PC-3 (cell line): ENCODE measurements at places on chromosomes 11 and 22. TPM values are rescaled to one million over a fixed set of nuclear protein-coding genes. Genes with fewer than 3 reads are reported as not detected.

Gene NELL1
- not detected in 2 replicates for total RNA-seq

Gene JHY
- 3.6 and 4.9 TPM in 2 replicates for total RNA-seq

Gene C11orf16
- not detected in 2 replicates for total RNA-seq

Gene DGAT2
- total RNA-seq, result 14.3 and 18.5 TPM in 2 replicates

Gene GAL3ST3
- total RNA-seq, result not detected in 2 replicates

Gene NLRP6
- total RNA-seq, result not detected in 2 replicates

Gene PLAAT4
- 5.4 and 5.6 TPM in 2 replicates for total RNA-seq

Gene RTN4R
- 10.4 and 12.2 TPM in 2 replicates for total RNA-seq

Gene MIOX
- total RNA-seq, result not detected in 2 replicates

Gene MAPK8IP2
- 1.2 and 1.5 TPM in 2 replicates for total RNA-seq

Gene COPB1
- 74.1 and 94.8 TPM in 2 replicates for total RNA-seq

Gene FAM227A
- total RNA-seq, result 1.2 and 2.2 TPM in 2 replicates

- H3K36me3 ChIP-seq, result no peaks in the 10 kb centered on the region
- no peak overlapping the region for H3K27ac ChIP-seq
- DNase-seq, result no peak
- no peaks in the 10 kb centered on the region for H3K27me3 ChIP-seq
Measured at GRCh38 chr22:42951093-42951710, 63.7 kb downstream of the PACSIN2 start.

- no peaks in the 10 kb centered on the region for H3K27me3 ChIP-seq
- no peaks in the 10 kb centered on the region for H3K36me3 ChIP-seq
- H3K4me1 ChIP-seq, result no peaks in the 10 kb centered on the region
- H3K27ac ChIP-seq, result no peak overlapping the region
Measured at GRCh38 chr11:91625495-91625894, 599.1 kb upstream of the FAT3 start.

GRCh38 chr11:26331911-26332571 lies at the start of gene ANO3:
ANO3 (plus strand) TSS chr11:26332130; CDS start chr11:26332276, 146 bp downstream.
- no peak within 1 kb of the TSS for H3K27ac ChIP-seq
- H3K4me1 ChIP-seq, result no peaks in the 10 kb centered on the region
- peak; percentile 63 for DNase-seq
- no peak within 1 kb of the TSS for H3K4me3 ChIP-seq
- peaks cover 47% of the 10 kb centered on the region for H3K27me3 ChIP-seq

- no peak for DNase-seq
- peaks cover 72% of the 10 kb centered on the region for H3K27me3 ChIP-seq
- H3K27ac ChIP-seq, result no peak overlapping the region
- no peaks in the 10 kb centered on the region for H3K36me3 ChIP-seq
- peaks cover 4% of the 10 kb centered on the region; the same call in 1 of the 2 replicates for H3K4me1 ChIP-seq
Measured at GRCh38 chr11:44729713-44730112, 3.0 kb downstream of the TSPAN18 start.

DNA sequence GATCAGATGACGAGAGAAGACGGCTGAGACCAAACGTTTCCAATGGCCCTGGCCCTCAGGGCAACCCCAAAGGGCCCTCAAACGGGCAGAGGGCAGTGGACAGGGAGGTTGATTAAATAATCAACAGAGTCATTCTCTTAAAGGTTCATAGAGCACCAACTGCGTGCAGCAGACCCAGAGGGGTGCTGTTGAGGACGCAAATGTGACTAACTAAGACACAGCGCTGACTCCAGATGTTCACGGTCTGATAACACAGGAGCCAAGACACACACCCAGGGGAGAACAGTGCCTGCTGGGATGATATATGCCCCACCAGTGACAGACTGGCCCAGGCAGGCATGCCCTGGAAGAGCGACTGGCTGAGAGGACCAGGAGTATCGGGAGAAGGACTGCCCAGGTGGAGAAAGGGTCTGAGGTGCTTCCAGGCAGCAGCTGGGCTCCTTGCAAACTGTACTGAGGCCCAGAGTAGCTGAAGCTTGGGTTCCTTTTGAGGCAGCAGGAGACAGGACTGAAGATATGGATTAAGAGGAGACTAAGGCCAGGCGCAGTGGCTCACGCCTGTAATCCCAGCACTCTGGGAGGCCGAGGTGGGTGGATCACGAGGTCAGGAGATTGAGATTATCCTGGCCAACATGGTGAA lies 7.7 kb downstream of the VWCE start:
- H3K4me1 ChIP-seq, result no peaks in the 10 kb centered on the region
- H3K27me3 ChIP-seq, result no peaks in the 10 kb centered on the region
- H3K4me3 ChIP-seq, result no peak overlapping the region
- H3K27ac ChIP-seq, result no peak overlapping the region
- H3K36me3 ChIP-seq, result no peaks in the 10 kb centered on the region

- no peak overlapping the region for H3K4me3 ChIP-seq
- no peak overlapping the region for H3K27ac ChIP-seq
- no peaks in the 10 kb centered on the region for H3K27me3 ChIP-seq
- H3K36me3 ChIP-seq, result peaks cover 83% of the 10 kb centered on the region
- DNase-seq, result no peak
Measured at GRCh38 chr22:20091690-20092476, 11.8 kb downstream of the DGCR8 start.

DNA sequence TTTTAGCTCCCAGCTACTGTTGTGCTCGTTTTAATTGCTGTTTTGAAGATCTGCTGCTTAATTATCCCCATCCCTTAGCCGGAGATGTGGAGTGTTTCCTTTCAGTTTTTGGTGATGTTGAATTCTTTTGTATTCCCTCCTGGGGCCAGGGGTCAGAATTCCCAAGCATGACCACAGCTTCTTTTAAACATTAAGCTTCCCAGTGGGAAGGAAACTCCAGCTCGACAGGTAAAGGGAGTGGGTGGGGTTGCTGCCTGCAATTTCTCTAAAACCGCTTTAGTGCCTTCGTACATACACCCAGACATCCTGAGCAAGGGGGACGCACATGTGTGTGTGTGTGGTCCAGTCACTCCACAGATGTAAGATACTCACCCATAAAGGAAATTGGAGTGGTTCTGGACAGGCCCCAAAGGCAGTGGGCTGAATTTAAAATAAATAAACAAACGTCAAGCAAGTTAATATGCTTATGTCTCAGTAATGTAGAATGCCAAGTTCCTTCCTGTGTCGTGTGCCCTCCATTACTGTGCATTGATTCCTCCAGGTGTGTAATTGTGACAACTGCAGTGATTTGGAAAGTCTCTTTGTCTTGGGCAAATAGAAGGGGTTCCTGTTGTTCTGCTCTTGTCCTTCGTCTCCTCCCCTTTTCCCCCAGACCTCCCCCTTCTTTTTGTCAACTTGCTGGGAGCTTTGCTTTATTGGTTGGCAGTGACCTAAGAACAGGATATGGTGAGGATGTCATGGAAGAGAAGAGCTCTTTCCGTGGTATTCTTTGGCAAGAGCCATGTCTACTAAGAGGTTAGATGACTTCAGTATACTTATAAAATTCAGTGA lies 19.2 kb upstream of the ADSL start:
- H3K27ac ChIP-seq, result peak overlapping the region; percentile 12; the same call in 1 of the 2 replicates
- H3K4me3 ChIP-seq, result no peak overlapping the region
- H3K27me3 ChIP-seq, result no peaks in the 10 kb centered on the region
- H3K4me1 ChIP-seq, result no peaks in the 10 kb centered on the region; the same call in 1 of the 2 replicates
- peak; percentile 18 for DNase-seq

DNA sequence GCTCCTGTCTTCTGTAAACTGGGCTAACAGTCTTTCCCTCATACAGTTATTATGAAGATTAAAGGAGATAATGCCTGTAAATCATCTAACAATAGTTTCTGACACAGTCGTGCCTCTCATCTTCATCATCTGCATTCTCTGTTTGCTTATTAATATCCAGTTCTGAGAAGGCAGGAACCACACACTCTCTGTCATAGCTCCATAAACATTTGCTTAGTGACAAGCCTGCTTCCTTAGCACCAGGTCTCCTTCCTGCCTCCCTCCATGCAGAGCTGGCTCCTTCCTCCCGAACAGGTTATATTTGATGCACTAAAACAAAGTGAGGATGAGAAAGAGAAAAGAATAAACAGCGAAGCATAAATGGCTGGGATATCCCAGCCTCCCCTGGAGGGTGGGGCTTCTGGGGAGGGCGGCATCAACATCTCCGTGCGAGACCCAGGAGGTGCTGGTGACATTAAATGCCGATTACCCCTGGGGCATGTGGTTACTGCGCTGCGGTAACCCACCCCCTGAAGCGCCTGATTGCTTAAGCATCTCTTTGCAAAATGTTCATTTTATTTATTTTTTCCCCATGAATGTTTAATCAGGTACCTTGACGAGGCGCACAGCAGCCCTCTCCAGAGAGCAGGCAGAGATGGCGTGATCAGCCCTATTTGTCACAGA lies 404.9 kb downstream of the NXPE2 start:
- no peaks in the 10 kb centered on the region for H3K27me3 ChIP-seq
- H3K27ac ChIP-seq, result no peak overlapping the region
- no peaks in the 10 kb centered on the region for H3K36me3 ChIP-seq

GRCh38 chr22:37544955-37545702 lies 15.2 kb upstream of the CDC42EP1 start:
- H3K27ac ChIP-seq, result no peak overlapping the region
- no peaks in the 10 kb centered on the region for H3K36me3 ChIP-seq
- peak; percentile 78 for DNase-seq
- peaks cover 28% of the 10 kb centered on the region for H3K4me1 ChIP-seq

GRCh38 chr11:116255321-116255953 lies 517.4 kb downstream of the BUD13 start:
- no peak overlapping the region for H3K4me3 ChIP-seq
- H3K27ac ChIP-seq, result no peak overlapping the region
- no peaks in the 10 kb centered on the region for H3K4me1 ChIP-seq

GRCh38 chr11:124928942-124929665 lies 6.7 kb downstream of the HEPACAM start:
- no peak overlapping the region for H3K4me3 ChIP-seq
- DNase-seq, result no peak
- no peaks in the 10 kb centered on the region for H3K27me3 ChIP-seq
- no peak overlapping the region for H3K27ac ChIP-seq

- no peak overlapping the region for H3K27ac ChIP-seq
- DNase-seq, result no peak
- peaks cover 34% of the 10 kb centered on the region for H3K27me3 ChIP-seq
- no peaks in the 10 kb centered on the region for H3K4me1 ChIP-seq
- H3K4me3 ChIP-seq, result no peak overlapping the region
- no peaks in the 10 kb centered on the region for H3K36me3 ChIP-seq
Measured at GRCh38 chr11:33885338-33886005, 6.4 kb downstream of the LMO2 start.

GRCh38 chr22:22952531-22953280 lies 65.1 kb downstream of the IGLL5 start:
- H3K36me3 ChIP-seq, result no peaks in the 10 kb centered on the region
- no peak overlapping the region for H3K4me3 ChIP-seq
- no peaks in the 10 kb centered on the region for H3K4me1 ChIP-seq
- no peak overlapping the region for H3K27ac ChIP-seq
- peaks cover 25% of the 10 kb centered on the region for H3K27me3 ChIP-seq
